ENCODE measurements at places on chromosomes 2 and 18.

DNA sequence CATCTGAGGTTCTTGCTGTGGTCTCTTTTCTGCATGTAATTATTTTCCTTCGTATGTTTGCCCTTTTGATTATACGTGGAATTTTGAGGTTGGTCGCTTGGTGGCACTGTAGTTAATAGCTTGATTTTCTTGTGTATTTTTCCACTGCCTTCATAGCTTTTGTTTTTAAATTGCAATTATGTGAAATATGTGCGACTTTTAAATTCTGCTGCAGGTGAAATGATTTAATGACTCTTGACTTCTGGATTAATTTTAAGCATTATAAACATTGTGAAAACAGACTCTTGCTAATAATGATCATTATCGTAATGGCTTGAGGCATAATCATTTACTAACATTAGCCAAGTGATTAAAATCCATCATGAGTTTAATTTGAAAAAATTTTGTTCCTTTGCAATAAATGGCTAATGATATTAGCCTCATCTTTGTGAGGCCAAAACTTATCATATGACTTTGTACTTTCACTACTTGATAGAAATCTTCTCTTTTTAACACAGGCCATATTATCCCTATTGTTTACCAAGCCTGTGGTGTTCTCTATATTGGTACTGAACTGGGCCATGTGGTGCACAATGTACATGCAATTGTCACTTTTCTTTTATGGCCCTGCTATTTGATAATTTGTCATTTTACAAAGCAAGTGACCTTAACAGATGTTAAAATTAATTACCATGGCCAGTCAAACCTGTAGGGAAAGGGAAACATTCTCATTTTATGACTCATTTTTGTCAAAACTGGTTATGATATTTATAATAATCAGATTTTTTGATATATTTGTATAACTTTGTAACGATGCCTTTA, 62.8 kb upstream of the NEUROD1 start:
- no peak for DNase-seq
- H3K4me3 ChIP-seq, result no peak overlapping the region
- no peaks in the 10 kb centered on the region for H3K36me3 ChIP-seq
- H3K27ac ChIP-seq, result no peak overlapping the region
- H3K4me1 ChIP-seq, result no peaks in the 10 kb centered on the region

- H3K36me3 ChIP-seq, result no peaks in the 10 kb centered on the region
- no peak overlapping the region for H3K4me3 ChIP-seq
- DNase-seq, result no peak
Observed at GRCh38 chr2:41187376-41188122, 735.7 kb upstream of the SLC8A1 start.

DNA sequence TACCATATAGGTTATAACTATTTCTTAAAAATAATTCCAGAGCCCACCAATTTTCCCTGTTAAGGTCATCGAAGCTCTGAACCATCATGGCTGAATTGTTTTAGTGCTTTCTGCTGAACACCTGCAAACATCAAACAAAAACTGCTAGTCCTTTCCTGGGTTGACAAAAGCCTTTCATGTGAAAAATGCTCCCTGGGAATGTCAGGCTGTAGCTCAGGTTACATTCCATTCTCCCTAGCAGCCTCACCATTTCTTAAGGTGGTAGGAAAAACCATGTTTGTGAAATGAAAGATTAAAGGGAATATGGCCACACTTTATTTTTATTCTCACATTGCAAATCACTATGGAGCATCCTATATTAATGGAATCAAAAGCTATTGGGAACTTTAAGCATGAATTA, 5.7 kb downstream of the TCF4 start:
- peaks cover 2% of the 10 kb centered on the region for H3K36me3 ChIP-seq
- DNase-seq, result no peak
- H3K4me3 ChIP-seq, result no peak overlapping the region
- H3K4me1 ChIP-seq, result no peaks in the 10 kb centered on the region
- H3K27me3 ChIP-seq, result peaks cover 24% of the 10 kb centered on the region
- no peak overlapping the region for H3K27ac ChIP-seq

DNA sequence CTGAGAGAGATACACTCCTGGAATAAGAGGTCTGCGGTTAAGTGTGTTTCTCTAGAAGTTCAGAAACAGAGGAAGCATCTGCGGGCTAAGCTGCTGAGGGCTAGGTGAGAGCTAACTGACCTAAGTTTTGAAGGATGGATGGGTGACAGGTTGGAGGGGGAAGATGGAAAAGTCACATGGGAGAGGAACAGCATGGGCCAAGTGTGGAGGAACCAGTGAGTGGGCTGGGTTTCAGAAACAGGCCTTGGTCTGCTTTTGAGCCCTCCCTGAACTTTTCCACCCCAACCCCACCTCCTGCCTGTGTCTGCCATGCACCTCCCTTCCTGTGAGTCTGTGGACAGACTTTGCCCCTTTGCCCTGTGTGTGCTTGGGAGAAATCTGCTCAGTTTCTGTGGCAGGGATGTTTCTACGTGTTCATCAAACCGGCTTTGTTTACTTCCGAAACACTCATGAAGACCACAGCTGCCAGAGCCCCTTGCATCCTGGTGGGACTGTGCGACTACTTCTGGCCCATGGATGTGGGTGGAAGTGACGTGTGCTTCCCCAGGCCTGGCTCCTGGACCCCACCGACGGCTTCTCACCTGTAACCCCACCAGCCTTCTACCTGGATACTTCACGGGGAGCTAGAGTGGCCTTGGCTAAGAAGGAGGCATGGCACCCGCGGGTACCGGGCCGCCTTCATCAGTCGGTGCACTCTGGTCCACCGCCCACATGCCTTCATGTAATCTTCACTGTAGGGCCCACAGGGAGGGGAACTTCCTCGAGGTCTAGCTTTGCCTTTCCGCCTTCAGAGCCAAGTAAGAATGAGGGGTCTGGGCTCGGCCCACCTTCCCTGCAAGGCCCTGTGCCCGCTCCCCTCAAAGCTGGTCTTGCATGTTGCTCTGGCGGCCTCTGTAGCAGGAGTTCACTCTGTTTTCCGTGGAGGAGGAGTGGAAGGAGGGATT, 1.4 kb upstream of the HPCAL1 start:
- H3K36me3 ChIP-seq, result peaks cover 2% of the 10 kb centered on the region
- peak overlapping the region; percentile 94 for H3K4me3 ChIP-seq
- no peak for DNase-seq
- peaks cover 47% of the 10 kb centered on the region for H3K4me1 ChIP-seq
- no peaks in the 10 kb centered on the region for H3K27me3 ChIP-seq
- H3K27ac ChIP-seq, result peak overlapping the region; percentile 16

GRCh38 chr2:71385012-71385411, 53.4 kb downstream of the ZNF638 start:
- no peak for DNase-seq
- peaks cover 58% of the 10 kb centered on the region for H3K36me3 ChIP-seq
- no peak overlapping the region for H3K27ac ChIP-seq
- no peak overlapping the region for H3K4me3 ChIP-seq
- peaks cover 15% of the 10 kb centered on the region for H3K4me1 ChIP-seq

- no peaks in the 10 kb centered on the region for H3K4me1 ChIP-seq
- H3K27ac ChIP-seq, result no peak overlapping the region
- H3K27me3 ChIP-seq, result peaks cover 47% of the 10 kb centered on the region
- H3K36me3 ChIP-seq, result no peaks in the 10 kb centered on the region
- no peak overlapping the region for H3K4me3 ChIP-seq
Observed at GRCh38 chr18:36333414-36333813, 35.9 kb downstream of the FHOD3 start.

- H3K27me3 ChIP-seq, result no peaks in the 10 kb centered on the region
- H3K27ac ChIP-seq, result peak overlapping the region; percentile 42
- peaks cover 40% of the 10 kb centered on the region for H3K4me1 ChIP-seq
Observed at GRCh38 chr18:51169731-51170130, 27.8 kb downstream of the MEX3C start.

DNA sequence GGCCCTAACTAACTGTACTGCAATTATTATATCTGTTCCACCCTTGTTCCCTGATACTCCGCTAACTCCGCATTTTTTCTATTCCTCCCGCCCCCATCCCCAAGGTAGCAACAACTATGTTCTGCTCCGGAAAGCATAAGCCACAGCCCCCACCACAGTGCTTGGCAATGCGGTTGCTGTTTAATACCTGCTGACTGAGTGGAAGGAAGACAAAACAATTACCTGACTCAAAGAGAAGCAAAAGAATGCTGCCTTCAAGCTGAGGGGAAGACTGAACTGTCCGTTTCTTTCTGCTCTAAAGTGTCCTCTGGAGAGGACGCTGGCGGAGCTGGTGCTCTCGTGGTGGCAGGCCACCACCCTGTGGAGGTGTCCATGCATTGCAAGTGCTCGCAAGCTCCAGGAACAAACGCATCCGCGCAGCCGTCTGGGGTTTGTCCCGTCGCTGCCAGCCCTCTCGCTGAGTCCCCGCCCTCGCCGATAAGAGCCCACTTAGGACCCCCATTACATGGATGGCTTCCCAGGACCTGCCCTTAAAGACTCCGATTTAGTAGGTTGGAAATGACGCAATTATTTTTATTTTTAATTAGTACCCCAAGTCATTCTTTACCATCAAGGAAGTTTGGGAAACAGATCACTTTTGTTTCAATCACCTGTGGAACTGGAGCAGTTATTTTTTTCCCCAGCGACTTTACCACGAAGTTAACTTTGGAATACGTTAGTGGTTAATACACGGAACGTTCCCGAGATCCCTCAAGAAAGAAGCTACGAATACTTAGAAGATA, 1.6 kb upstream of the MYL12A start:
- H3K4me1 ChIP-seq, result peaks cover 39% of the 10 kb centered on the region
- peak overlapping the region; percentile 87 for H3K4me3 ChIP-seq
- peak; percentile 60 for DNase-seq

- no peak for DNase-seq
- H3K27ac ChIP-seq, result no peak overlapping the region
- H3K36me3 ChIP-seq, result no peaks in the 10 kb centered on the region
- H3K4me1 ChIP-seq, result no peaks in the 10 kb centered on the region
Observed at GRCh38 chr18:73677450-73677849, 470.2 kb downstream of the FBXO15 start.

DNA sequence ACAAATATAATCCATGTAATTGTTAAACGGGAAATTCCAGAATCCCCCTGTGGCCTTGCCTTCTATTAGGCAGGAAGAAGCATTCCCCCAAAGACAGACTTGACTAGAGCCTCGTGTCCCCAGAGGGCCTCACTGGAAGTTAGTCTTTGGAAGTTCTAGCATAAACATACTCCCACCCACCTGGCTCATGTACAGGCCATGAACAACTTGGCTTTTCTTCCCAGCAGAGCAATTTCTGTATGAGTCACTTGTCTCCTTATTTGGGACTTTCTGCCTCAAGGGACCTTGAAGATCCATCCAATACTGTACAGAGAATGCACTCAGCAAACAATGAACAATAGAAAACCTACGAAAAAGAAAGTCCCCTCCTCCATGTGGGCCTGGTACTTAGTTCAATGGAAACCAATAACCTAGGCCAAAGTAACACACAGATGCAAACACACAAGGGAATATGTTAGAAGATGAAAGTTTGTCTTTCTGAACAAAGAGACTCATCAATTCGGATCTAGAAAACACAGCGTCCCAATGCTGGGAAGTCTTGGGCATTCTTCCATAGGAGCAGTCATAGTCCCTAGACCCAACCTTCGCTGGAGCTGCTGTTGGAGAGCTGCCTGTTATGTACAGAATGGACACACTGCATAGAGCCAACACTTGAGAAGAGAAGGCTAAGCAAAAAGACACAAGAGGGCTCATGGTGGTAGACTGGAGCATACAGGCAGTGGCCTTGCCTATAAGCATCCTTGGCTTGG, 303.5 kb downstream of the HRH4 start:
- DNase-seq, result no peak
- H3K27me3 ChIP-seq, result peaks cover 55% of the 10 kb centered on the region
- no peaks in the 10 kb centered on the region for H3K4me1 ChIP-seq
- no peak overlapping the region for H3K27ac ChIP-seq

DNA sequence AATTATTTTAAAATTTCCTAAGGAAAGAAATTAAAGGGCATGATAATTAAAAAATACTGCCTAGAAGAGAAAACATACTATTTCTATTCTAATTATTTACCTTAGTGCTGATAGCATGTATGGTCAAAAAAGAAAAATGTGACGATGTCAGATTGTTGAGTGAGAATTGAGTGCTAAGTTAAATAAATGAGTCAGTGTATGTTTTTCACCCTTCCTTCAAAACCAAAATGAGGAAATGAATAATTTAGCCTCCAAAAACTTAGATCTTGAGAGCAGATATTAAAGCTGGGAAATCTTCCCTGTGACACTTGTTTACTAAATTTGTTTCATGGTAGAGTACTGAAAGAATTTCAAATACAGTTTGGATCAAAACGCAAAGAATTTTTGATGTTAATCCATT, 58.6 kb upstream of the NYAP2 start:
- H3K36me3 ChIP-seq, result no peaks in the 10 kb centered on the region
- no peaks in the 10 kb centered on the region for H3K4me1 ChIP-seq
- peaks cover 44% of the 10 kb centered on the region for H3K27me3 ChIP-seq
- H3K4me3 ChIP-seq, result no peak overlapping the region
- H3K27ac ChIP-seq, result no peak overlapping the region
- no peak for DNase-seq

DNA sequence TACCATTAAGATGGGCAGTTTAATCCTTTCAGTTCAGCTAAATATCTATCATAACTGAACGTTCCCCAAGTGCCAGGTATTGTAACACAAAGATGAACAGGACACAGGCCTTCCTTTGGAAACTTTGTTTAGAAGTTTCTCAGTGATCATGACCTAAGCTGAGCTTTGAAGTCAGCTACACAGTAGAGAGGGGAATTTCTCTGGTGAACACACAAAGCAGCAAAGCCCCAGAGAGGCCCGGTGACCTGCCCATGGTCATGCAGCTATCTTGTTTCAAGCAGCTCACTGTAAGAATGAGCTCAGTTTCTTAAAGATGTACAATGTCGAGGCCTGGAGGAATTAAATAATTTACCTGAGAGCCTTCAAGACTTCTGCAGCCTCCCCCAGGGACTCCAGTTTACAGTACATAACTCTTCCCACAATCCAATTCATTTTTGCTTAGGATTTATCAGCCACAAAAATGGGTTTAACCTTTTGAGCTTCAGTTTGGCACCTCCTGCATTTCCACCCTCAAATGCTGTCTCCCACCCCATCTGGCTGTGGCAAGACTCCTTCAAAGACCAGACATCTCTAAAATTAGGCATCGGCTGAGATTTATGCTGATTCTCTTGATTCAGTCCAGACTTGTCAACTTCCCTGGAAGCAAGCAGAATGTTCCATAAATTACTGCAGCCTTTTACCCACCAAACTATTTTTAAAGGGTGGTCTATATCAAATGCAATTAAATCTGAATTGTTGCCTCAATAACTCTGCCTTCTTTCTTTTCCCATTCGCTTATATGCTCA, 325.6 kb downstream of the TXNL1 start:
- no peak overlapping the region for H3K4me3 ChIP-seq
- no peak overlapping the region for H3K27ac ChIP-seq
- no peaks in the 10 kb centered on the region for H3K27me3 ChIP-seq
- H3K36me3 ChIP-seq, result no peaks in the 10 kb centered on the region
- no peak for DNase-seq

Measured in central memory CD8-positive, alpha-beta T cell (primary cell).